Panc1 (cell line): ENCODE measurements at places on chromosomes 3 and 15. TPM values are rescaled to one million over a fixed set of nuclear protein-coding genes. Genes with fewer than 3 reads are reported as not detected.

Gene MAPKBP1
- total RNA-seq, result 38.4 TPM

Gene TMEM266
- total RNA-seq, result 0.21 TPM

Gene PLIN1
- 0.44 TPM for total RNA-seq

Gene STRIT1
- total RNA-seq, result not detected

Gene P2RY13
- not detected for total RNA-seq

Gene ZPLD1
- not detected for total RNA-seq

Gene LTK
- total RNA-seq, result not detected

Gene ARGFX
- total RNA-seq, result not detected

Gene FAM107A
- 0.08 TPM for total RNA-seq

Gene TGM5
- total RNA-seq, result not detected

Gene BFSP2
- 0.67 TPM for total RNA-seq

Gene LRRC58
- 29.5 TPM for total RNA-seq

Gene ZDHHC23
- 23.6 TPM for total RNA-seq

Gene SEMA3G
- total RNA-seq, result 1.6 TPM

Gene RBPMS2
- 33.7 TPM for total RNA-seq

Gene PDIA3
- 538 TPM for total RNA-seq
